Dorsolateral prefrontal cortex (tissue), 122 donors: ENCODE measurements at places on chromosomes 2 and 18.

- no peak for DNase-seq
These were observed 32.2 kb downstream of the ZC3H15 start for GRCh38 chr2:186518291-186518690.

DNA sequence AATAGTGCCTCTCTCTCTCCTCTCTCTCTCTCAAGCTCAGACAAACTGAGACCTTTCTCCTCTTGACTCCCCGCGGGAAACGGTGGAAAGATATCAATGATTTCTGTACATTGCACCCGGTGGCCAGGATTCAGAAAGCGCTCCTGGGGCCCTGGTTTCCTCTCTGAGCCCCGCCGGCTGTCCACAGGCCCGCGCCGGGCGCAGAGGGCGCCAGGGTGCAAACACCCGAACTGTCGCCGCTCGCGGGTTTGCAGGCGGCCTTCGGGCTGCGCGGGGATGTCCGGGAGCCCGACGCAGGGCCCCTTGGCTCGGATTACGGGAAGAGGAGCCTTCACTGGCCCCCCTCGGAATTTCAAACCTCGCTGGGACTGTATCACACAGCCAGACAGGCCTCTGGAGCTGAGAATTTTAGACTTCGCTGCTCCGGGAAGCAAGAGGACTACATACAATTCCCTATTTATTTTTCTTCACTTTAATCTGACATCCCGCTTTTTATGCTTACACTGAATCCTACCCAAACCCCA is 5.2 kb upstream of the EN1 start:
- DNase-seq = no peak

GRCh38 chr2:27915191-27915590 is 24.7 kb downstream of the BABAM2 start:
- DNase-seq = no peak

- no peak for DNase-seq
These were observed 23.6 kb downstream of the SETBP1 start for GRCh38 chr18:44704135-44704789.

GRCh38 chr2:110910423-110910822 is 178.1 kb downstream of the ACOXL start:
- DNase-seq = no peak

DNA sequence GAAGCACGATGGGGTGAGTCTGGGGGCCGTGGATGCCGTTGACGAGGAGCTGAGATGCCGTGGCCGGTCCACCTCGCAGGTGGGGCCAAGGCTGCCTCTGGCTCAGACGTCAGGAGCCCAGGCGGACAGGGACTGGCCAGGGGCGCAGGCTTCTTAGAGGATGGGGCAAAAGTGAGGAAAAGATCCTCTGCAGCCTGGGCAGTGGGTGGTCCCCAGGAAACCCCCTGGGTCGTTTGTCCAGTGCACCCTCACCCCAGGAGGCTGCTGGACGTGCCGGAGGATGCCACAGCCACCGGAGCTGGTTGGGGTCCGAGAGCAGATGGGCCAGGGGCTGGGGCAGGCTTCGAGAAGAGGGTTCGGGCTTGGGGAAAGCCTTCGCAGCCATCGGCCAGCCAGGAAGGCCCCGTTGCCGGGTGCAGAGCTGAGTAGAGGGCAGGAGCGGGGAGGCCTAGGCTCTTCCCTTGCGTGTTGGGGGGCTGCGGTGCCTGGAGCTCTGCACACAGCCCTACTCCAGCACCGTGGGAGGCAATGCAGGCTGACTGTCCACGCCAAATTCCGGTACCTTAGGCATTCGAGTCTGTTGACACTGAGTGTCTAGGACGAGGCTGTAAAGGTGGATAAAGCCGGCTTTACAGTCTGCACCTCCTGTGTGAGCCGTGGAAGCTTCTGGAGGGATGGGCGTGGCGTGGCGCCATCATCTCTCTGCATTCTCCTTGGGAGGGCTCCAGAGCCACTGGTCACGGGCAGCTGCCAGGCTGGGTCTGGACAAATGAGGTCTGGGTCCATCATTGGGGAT is 18.8 kb downstream of the GPC1 start:
- no peak for DNase-seq

GRCh38 chr2:109258376-109258775 is 129.4 kb downstream of the SH3RF3 start:
- DNase-seq = no peak

DNA sequence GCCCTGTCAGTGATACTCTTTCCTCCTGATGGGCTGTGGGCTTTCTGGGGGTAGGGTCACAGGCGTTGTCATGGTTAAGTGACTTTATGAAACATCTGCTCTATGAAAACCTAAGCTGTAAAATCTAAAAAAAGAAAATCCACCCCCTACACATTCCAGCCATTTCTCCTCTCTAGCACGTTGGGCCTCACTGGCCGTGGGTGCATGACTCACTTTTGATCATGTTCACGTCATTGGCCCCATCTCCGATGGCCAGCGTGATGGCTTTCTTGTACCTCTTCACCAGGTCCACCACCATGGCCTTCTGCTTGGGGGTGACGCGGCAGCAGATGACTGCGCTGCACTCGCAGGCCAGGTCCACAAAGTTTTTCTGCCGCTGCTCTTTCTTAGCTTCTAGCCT is 39.3 kb upstream of the NARS1 start:
- no peak for DNase-seq

GRCh38 chr2:230129343-230129742 is 60.6 kb upstream of the SLC16A14 start:
- DNase-seq = no peak

- no peak for DNase-seq
These were observed 19.4 kb upstream of the SELENOI start for GRCh38 chr2:26326514-26326913.

DNA sequence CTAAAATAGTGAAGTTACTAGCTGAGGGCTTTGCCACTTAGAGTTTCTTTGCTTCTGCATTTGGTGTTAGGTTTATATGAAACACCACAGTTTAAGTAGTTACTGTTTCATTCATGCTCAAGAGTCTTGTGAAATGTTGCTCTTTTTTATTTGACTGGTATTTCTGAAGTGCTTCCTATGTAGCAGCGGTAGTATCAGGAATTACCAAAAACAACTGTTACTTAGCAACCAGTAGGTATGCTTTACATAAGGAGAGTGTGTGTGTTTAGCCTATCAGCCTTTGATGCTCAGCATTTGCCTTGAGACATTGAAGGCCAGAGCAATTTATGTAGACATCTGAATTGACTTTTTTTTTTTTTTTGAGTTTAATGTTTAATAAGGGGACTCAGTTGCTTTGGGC is 3.6 kb downstream of the DIS3L2 start:
- DNase-seq = no peak

DNA sequence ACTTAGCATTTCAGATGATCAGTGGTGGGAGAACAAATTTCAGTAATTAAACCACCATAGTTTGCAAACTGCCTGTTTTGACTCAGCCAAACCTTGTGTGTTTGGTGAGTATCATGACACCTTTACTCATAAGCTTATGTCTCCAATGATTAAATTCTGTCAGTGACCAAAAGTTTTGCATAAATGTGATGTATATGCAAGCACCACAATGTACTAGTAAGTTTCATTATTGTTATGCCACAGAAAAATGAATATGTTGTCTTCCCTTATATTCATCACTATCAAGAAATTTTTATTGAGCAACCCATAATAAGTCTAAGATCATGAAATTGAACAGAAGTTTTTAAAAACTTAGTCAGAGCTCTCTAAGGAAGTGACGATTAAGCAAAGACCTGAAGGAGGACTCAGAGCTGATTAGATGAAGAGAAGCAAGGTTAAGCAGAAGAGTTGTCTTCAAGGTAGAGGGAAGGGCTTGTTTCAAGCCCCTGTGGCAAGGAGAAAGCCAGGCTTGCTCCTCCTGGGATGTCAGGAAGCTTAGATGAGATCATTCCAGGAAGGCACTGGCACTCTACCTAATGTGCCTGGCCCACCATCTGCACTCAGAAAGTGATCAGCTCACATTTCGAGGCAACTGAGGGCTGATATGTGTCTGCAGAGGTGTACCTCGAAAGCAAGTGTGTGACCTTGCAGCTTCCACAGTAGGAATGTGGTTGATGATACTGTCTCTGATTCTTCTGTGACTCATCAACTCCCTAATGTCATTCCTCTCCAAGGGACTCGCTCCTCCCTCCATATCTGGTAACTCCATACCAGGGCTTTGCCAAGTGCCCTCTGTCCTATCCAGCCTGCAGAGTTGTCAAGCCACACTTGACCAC is 54.7 kb downstream of the KCTD18 start:
- DNase-seq = no peak

DNA sequence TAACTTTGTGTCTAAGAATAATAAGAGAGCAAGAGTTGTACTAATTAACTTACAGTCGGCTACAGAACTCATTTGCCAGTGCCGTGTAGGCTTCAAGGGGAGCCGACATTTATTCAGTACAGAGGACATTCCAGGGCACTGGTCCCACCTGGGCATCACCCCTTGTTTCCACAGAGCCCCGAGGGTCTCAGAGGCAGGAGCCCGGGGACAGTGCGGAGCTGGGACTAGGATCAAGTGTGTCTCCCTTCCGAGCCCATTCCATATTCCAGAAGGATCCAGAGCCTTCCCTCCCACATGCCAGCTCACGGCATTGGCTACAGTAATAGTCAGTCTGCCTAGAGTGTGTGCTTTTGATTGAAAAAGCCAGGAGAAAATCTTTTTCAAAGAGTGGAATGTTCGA is 71.5 kb upstream of the CTDP1 start:
- no peak for DNase-seq

GRCh38 chr18:46275370-46275769 is 171.2 kb downstream of the HAUS1 start:
- DNase-seq = peak; percentile 57

- DNase-seq = no peak
These were observed 452.8 kb upstream of the VWC2L start for GRCh38 chr2:213958086-213958485.
